ENCODE measurements at places on chromosomes 2 and 18. TPM values are rescaled to one million over a fixed set of nuclear protein-coding genes. Genes with fewer than 3 reads are reported as not detected.

GRCh38 chr18:9827793-9828505 is 57.8 kb upstream of the TXNDC2 start:
- peak overlapping the region; percentile 32 for H3K27ac ChIP-seq
- no peak for DNase-seq
- H3K4me3 ChIP-seq = no peak overlapping the region

The POTEC gene
- not detected for total RNA-seq

GRCh38 chr2:71637168-71637567 is 183.8 kb downstream of the DYSF start:
- no peaks in the 10 kb centered on the region for H3K4me1 ChIP-seq
- DNase-seq = no peak
- H3K4me3 ChIP-seq = no peak overlapping the region
- no peaks in the 10 kb centered on the region for H3K27me3 ChIP-seq
- H3K27ac ChIP-seq = no peak overlapping the region

- H3K27ac ChIP-seq = no peak overlapping the region
- H3K36me3 ChIP-seq = no peaks in the 10 kb centered on the region
- no peak for DNase-seq
- no peaks in the 10 kb centered on the region for H3K4me1 ChIP-seq
These were observed 709.5 kb upstream of the ACVR2A start for GRCh38 chr2:147135376-147135775.

The HOXD10 gene
- total RNA-seq = not detected

DNA sequence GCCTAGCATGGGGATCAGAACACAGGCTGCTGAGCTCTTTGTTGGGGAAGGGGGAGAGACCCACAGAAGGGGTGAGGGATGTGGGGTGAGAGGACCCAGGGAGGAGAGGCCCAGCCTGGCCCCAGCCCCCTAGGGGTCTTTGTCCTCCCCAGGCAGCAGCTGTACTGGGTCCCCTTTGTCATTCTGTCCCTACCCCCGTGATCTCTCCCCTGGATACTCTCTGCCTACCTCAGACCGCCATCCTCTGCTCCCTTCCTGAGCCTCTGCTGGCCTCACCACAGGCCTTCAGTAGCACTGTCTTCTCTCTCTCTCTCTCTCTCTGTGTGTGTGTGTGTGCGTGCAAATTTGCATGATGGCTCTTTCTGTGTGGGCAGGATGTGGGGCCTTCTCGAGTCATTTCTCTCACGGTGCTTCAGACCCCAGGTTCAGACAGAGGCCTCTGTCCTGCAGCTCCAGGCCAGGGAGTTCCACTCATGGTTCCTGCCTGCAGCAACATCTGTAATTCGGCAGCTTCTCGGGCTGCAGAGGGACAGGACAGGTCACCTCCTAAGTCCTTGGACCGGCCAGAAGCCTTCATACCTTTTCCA is 1.4 kb downstream of the PSD4 start:
- no peaks in the 10 kb centered on the region for H3K4me1 ChIP-seq
- no peak for DNase-seq
- no peak overlapping the region for H3K27ac ChIP-seq
- no peaks in the 10 kb centered on the region for H3K27me3 ChIP-seq

DNA sequence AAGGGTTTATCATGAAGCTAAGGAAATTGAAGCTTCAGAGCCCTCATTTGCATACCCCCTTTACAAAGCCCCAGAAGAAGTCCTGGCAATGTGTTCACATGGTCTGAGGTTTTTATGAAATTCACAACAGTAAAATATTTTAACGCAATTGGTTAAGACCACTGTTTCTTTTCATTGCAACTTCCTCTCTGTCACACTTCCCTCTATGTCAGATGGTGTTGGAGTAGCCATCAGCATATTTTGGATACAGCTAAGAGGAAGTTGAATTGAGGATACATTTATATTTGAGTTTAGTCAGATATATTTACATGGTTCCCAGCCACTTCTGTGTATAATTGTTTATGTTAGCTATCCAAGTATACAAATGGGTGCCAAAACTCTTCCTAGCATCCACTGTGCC is 170.0 kb downstream of the TXNL1 start:
- no peak overlapping the region for H3K4me3 ChIP-seq
- H3K27me3 ChIP-seq = no peaks in the 10 kb centered on the region
- DNase-seq = no peak

DNA sequence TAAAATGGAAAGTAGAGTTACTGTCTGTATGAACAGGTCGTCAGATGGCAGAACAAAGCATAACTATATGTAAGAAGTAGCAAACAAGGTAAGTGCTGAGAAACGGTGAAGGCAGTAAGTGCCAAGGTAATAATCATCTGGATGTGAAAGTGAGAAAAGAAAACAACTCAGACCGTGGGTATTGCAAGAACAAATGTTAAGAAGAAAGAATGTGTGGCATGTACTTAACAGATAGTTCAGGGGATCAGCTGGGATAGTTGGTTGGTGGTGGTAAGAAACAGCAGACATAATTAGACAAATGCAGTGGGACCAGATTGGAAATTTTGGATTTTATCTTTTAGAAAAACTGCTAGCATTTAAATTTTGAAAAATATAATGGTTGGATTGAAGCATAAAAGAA is 375.8 kb upstream of the NXPH2 start:
- H3K4me3 ChIP-seq = no peak overlapping the region
- no peak for DNase-seq
- H3K36me3 ChIP-seq = no peaks in the 10 kb centered on the region
- H3K4me1 ChIP-seq = no peaks in the 10 kb centered on the region
- no peaks in the 10 kb centered on the region for H3K27me3 ChIP-seq

DNA sequence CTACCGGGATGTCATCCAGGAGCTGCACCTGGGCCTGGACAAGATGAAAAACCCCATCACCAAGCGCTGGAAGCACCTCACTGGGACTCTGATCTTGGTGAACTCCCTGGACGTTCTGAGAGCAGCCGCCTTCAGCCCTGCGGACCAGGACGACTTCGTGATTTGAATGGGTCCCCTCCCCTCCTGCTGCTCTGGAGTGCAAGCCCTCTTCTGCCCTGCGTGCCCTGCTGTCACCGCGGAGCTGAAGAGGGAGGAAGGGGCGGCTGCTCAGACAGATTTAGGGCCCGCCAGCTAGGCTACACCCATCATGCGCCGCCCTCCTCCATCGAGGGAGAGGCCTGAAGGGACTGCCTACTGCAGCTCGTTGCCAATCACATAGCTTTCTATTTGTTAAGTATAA is 101.8 kb downstream of the SH3BP4 start:
- no peak overlapping the region for H3K4me3 ChIP-seq
- no peak overlapping the region for H3K27ac ChIP-seq
- H3K36me3 ChIP-seq = peaks cover 20% of the 10 kb centered on the region

The COL5A2 gene
- 15.8 TPM for total RNA-seq

The RGPD5 gene
- total RNA-seq = 11.3 TPM

DNA sequence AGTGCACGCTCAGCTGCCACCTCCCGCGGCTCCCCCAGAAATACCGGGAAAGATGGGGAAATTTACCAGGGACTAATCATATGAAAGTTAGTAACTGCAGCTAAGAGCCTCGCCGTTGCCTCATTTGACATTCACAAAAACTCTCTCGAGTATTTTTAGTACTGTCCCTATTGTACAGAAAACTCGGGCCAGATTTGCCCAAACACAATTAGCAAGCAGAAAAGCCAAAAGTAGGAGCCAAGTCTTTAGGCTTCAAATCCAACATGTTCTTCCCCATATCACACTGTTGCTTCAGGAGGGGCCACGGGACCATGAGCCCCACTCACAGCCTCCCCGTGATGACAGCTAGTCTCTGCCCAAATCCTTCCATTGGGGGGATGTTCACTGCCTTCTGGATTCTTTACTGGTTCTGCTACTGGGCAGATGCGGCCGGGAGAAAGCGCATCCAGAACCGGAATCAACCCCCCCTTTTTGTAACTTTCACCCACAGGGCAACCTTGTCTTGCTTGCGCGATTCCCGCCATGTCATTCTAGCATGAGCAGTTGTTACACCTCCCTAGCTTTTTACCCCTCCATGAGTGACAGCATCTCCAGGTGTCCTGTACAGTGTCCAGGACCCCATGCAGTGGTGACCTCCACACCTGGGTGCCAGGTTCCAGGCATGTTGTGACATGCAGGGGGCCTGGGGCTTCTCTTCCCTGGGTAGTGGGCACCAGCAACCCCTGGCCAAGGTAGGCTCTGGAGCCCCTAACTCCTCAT is 35.2 kb downstream of the CENPO start:
- no peaks in the 10 kb centered on the region for H3K27me3 ChIP-seq
- no peaks in the 10 kb centered on the region for H3K36me3 ChIP-seq
- no peak overlapping the region for H3K4me3 ChIP-seq
- H3K4me1 ChIP-seq = peaks cover 11% of the 10 kb centered on the region
- no peak overlapping the region for H3K27ac ChIP-seq

DNA sequence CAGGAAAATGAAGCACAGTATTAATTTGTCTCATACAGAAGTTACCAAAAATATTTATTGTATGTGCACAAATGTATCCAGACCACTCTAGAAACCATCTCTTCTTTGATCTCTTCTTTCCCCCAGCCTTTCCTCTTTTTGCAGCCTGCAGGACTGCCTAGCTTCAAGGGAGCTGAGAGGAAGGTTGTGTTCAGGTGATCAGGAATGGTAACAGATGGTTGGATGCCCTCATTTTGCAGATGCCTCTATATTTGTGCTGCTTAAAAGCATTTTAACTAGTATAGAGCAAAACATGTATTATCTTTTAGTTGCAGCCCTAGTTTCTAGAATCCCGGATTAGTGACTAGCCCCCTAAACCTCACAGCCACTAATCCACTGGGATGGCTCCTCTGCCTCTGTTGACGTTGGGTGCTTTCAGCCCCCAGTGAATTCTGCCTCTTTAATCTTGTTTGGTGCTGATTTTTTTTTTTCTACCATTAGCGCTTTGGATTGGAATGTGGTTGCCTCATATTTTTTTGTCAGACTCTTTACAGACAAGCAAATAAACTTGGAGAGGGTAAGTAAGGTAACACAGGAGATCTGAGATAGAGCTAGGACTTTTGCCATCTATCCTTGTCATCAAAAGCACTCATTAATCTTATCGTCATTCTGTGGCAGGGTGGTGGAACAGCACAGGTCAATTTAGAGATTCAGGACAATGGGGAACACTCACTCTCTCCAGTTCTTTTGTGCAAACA is 103.8 kb upstream of the NDUFV2 start:
- H3K4me3 ChIP-seq = no peak overlapping the region
- no peaks in the 10 kb centered on the region for H3K36me3 ChIP-seq
- no peak for DNase-seq

DNA sequence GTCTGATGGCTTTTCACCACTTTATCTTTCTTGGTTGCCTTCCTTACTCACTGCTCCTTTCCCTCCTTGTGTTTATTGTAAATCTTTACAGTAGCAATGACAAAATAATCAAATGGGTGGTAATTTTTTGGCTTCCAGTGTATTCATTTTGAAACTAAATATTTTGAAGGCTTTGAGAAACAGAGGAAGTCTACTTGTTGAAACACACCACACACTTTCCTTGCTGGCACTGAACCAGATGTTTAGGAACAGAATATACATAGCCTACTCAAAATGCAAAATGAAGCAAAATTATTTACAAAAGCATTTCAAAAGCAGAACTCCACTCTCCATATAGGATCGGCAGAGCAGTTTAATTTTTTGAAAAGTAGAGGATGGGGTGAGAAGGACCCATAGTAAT is 189.8 kb downstream of the LTBP1 start:
- peak overlapping the region; percentile 92 for H3K27ac ChIP-seq
- no peaks in the 10 kb centered on the region for H3K4me1 ChIP-seq
- no peaks in the 10 kb centered on the region for H3K27me3 ChIP-seq
- DNase-seq = no peak

- no peak overlapping the region for H3K4me3 ChIP-seq
- no peaks in the 10 kb centered on the region for H3K36me3 ChIP-seq
- H3K27me3 ChIP-seq = no peaks in the 10 kb centered on the region
- H3K4me1 ChIP-seq = no peaks in the 10 kb centered on the region
- H3K27ac ChIP-seq = no peak overlapping the region
These were observed 444.0 kb upstream of the LRRTM1 start for GRCh38 chr2:80748592-80748991.

The PECR gene
- 6.0 TPM for total RNA-seq

The HOXD12 gene
- total RNA-seq = not detected

- H3K36me3 ChIP-seq = no peaks in the 10 kb centered on the region
- H3K27me3 ChIP-seq = no peaks in the 10 kb centered on the region
- no peak for DNase-seq
- H3K27ac ChIP-seq = no peak overlapping the region
- H3K4me3 ChIP-seq = no peak overlapping the region
These were observed 65.8 kb downstream of the RTP5 start for GRCh38 chr2:241935314-241935713.

The IGFBP2 gene
- total RNA-seq = 255 TPM

The SLC9A2 gene
- 0.22 TPM for total RNA-seq

DNA sequence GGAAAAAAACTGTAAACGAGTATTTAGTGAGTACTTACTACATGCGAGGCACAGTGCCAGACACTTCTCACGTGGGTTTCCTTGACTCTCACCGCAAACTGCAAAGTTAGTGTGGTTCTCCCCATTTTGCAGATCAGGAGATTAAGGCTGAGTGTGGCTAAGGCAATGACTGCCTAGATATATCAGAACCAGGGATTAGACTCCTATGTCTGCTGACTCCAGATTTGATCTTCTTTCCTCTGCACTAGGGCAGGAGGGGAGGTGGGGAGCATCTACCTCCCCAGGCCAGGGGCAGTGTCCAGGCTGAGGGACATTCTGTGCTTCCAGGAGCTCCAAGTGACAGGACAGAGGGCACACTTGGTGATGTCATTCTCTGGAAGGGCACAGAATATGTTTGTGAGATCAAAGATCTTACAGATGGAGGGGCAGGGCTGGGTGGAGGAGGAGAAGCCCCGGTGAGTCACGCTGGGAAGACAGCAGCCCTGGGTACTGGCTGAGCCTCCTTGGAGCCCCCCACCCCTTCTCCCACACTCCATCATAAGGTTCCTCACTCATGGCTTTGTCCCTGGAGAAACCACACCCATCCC is 92.4 kb downstream of the RHOB start:
- H3K4me3 ChIP-seq = no peak overlapping the region
- peak overlapping the region; percentile 36 for H3K27ac ChIP-seq
- H3K36me3 ChIP-seq = no peaks in the 10 kb centered on the region
- no peaks in the 10 kb centered on the region for H3K4me1 ChIP-seq
- DNase-seq = no peak
- no peaks in the 10 kb centered on the region for H3K27me3 ChIP-seq
